Large intestine (tissue), 12 donors: ENCODE measurements at places on chromosomes 4 and X.
A peak's percentile ranks its signal among the peaks of the same experiment; 100 is the strongest.

GRCh38 chrX:23732704-23733103 is 10.4 kb downstream of the ACOT9 start:
- peaks cover 3% of the 10 kb centered on the region for H3K4me1 ChIP-seq
- H3K27me3 ChIP-seq, result no peaks in the 10 kb centered on the region
- no peak overlapping the region for H3K4me3 ChIP-seq
- no peak overlapping the region for H3K27ac ChIP-seq

GRCh38 chrX:150258463-150259430 is 104.4 kb upstream of the MAMLD1 start:
- H3K4me3 ChIP-seq, result no peak overlapping the region
- no peaks in the 10 kb centered on the region for H3K27me3 ChIP-seq
- no peaks in the 10 kb centered on the region for H3K4me1 ChIP-seq
- H3K27ac ChIP-seq, result no peak overlapping the region
- H3K36me3 ChIP-seq, result no peaks in the 10 kb centered on the region

GRCh38 chr4:169311643-169312365 is 41.0 kb upstream of the SH3RF1 start:
- H3K4me3 ChIP-seq, result no peak overlapping the region
- DNase-seq, result peak; percentile 57
- peaks cover 23% of the 10 kb centered on the region for H3K4me1 ChIP-seq
- H3K27me3 ChIP-seq, result no peaks in the 10 kb centered on the region
- no peak overlapping the region for H3K27ac ChIP-seq

DNA sequence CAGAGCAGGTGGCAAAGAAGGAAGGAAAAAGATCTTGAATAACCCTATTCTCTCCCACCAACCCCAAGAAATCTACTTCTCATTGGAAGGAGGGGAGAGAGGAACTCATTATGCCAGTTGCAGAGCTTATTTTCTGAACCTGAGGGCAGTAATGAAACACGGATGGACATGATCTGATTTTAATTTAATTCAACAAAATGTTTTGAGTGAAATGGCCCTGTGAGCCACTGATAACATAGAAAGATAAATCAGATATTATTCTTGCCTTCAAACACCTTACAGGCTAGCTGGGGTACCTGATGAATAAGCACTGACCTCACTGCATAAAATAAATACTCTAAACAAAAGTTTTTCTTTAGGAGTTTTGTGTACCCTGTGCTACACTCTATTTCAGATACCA is 30.3 kb downstream of the DAPP1 start:
- H3K27me3 ChIP-seq, result no peaks in the 10 kb centered on the region
- H3K36me3 ChIP-seq, result no peaks in the 10 kb centered on the region
- H3K4me1 ChIP-seq, result peaks cover 4% of the 10 kb centered on the region
- no peak for DNase-seq

GRCh38 chr4:115866364-115866896 is 753.0 kb upstream of the NDST4 start:
- H3K36me3 ChIP-seq, result no peaks in the 10 kb centered on the region
- H3K27me3 ChIP-seq, result no peaks in the 10 kb centered on the region
- no peak for DNase-seq
- no peak overlapping the region for H3K4me3 ChIP-seq
- H3K27ac ChIP-seq, result no peak overlapping the region
- no peaks in the 10 kb centered on the region for H3K4me1 ChIP-seq

DNA sequence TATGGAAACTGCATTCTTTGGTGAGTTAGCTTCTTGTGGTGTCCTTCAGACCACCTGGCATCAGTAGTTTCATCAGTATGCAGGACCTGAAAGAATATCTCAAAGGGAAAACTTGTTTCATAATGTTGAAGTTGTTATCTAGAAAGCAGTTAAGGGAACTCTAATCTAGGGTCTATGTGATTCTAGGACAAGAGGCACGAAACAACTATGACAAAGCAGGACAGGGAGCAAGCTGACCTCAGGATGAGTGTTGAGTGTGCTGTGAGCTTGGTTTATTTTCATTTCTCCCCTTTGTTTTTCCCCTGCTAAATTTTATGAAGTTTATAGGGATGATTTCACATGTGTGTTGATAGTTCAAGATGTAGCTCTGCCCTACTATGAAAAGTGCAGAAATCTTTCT is 65.7 kb downstream of the MXRA5 start:
- no peaks in the 10 kb centered on the region for H3K36me3 ChIP-seq
- H3K27me3 ChIP-seq, result no peaks in the 10 kb centered on the region
- no peak overlapping the region for H3K4me3 ChIP-seq
- DNase-seq, result no peak
- H3K27ac ChIP-seq, result no peak overlapping the region

DNA sequence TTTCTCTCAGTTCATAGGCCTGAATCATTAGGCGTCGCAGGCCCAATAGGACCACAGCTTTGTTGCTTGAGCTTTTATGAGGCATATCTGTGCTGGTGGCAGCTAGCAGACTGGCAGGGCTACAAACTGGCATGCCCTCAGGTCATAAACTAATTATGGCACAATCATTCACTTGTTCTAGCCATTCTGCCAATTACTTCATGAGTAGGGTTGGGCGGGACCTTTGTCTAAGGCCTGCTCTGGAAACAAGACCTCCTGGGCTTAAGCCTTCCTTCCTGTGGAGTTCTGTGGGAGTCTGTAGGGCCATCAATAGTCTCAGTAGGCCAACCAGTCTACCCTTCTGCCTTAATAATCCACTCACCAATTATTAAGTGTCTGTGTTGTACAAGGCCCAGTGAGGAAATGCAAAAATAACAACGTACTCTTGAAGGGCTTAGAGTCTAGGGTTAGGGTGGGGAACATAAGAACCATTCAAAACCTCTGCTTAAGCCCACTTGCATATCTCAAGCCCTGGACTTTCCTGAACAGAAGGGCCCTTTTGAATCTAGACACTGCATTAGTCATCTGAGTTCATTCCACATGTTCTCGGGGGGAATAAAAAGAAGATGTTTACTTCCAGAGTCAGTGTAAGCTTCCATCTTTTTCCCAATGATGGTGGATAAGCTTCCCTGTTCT is 44.5 kb downstream of the SHROOM4 start:
- DNase-seq, result no peak
- H3K4me3 ChIP-seq, result no peak overlapping the region
- no peaks in the 10 kb centered on the region for H3K27me3 ChIP-seq
- H3K27ac ChIP-seq, result peak overlapping the region; percentile 51
- H3K36me3 ChIP-seq, result no peaks in the 10 kb centered on the region

- H3K4me1 ChIP-seq, result no peaks in the 10 kb centered on the region
- no peak overlapping the region for H3K27ac ChIP-seq
- no peaks in the 10 kb centered on the region for H3K36me3 ChIP-seq
- no peaks in the 10 kb centered on the region for H3K27me3 ChIP-seq
- no peak for DNase-seq
- H3K4me3 ChIP-seq, result no peak overlapping the region
Measured at GRCh38 chr4:132395561-132395960, 753.5 kb upstream of the PCDH10 start.

DNA sequence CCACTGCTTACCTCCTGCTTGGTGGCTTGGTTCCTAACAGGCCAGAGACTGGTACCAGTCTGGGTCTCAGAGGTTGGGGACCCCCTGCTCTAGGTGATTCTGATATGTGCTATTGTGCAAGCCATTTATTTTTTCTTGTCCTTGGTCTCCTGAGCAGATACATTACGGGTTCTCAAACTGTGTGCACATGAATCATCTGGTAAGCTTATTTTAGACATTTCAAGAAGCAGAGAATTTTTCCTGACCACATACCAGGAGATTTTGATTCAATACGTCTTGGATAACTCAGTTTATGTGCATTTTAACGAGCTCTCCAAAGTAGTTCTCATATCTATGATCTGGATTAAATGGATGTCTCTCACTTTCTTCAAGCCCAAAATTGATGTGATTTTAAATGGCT is 77.2 kb downstream of the FHIP1A start:
- H3K4me3 ChIP-seq, result no peak overlapping the region
- no peak overlapping the region for H3K27ac ChIP-seq
- no peaks in the 10 kb centered on the region for H3K27me3 ChIP-seq
- no peak for DNase-seq
- H3K36me3 ChIP-seq, result peaks cover 5% of the 10 kb centered on the region

DNA sequence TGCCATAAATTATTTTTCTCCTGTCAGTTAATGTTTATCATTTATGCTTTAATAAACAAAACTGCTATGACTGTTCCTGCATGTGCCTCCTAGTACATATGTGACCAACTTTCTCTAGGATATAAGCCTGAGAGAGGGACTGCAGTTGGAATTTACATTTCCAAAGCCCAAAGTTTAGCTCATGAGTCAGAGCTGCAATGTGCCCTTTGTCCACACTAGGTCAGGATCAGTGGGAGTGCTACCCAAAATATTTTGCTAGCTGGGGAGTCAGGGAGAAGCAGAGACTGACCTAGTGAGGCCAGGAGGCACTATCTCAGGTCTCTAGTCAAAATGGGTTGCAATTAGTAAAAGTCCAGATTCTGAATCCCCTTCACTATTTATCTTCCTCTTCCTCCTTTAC is 92.7 kb downstream of the AR start:
- no peaks in the 10 kb centered on the region for H3K4me1 ChIP-seq
- no peaks in the 10 kb centered on the region for H3K36me3 ChIP-seq
- H3K27me3 ChIP-seq, result no peaks in the 10 kb centered on the region
- H3K27ac ChIP-seq, result no peak overlapping the region
- DNase-seq, result no peak

- DNase-seq, result no peak
- no peaks in the 10 kb centered on the region for H3K36me3 ChIP-seq
- no peaks in the 10 kb centered on the region for H3K27me3 ChIP-seq
- peaks cover 3% of the 10 kb centered on the region for H3K4me1 ChIP-seq
- H3K4me3 ChIP-seq, result no peak overlapping the region
Measured at GRCh38 chrX:154730253-154730891, 20.5 kb downstream of the GAB3 start.

GRCh38 chrX:13142891-13143290 is 98.5 kb upstream of the FAM9C start:
- peaks cover 3% of the 10 kb centered on the region for H3K4me1 ChIP-seq
- H3K27ac ChIP-seq, result peak overlapping the region; percentile 79
- peak; percentile 85 for DNase-seq
- H3K36me3 ChIP-seq, result no peaks in the 10 kb centered on the region
- H3K4me3 ChIP-seq, result no peak overlapping the region

DNA sequence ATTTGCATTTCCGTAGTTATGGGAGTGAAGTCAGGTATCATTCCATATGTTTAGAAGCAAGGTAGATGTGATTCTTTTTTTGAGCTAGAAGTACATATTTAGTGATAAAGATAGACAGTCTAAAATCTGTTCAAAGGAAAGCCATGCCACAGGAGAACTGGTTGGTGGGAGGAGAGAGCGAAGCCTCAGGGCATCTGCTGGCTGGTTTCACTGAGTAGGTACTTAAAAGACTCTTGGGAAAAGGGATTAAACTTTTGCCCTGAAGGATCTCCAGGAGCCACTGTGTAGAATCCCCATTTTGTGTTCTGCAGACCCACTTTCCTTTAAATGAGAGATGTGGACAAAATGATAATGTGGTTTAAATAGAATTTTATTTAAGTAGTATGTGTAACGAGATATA is 89.6 kb downstream of the SHROOM2 start:
- H3K27ac ChIP-seq, result no peak overlapping the region
- no peak overlapping the region for H3K4me3 ChIP-seq
- no peaks in the 10 kb centered on the region for H3K27me3 ChIP-seq
- peaks cover 2% of the 10 kb centered on the region for H3K36me3 ChIP-seq

DNA sequence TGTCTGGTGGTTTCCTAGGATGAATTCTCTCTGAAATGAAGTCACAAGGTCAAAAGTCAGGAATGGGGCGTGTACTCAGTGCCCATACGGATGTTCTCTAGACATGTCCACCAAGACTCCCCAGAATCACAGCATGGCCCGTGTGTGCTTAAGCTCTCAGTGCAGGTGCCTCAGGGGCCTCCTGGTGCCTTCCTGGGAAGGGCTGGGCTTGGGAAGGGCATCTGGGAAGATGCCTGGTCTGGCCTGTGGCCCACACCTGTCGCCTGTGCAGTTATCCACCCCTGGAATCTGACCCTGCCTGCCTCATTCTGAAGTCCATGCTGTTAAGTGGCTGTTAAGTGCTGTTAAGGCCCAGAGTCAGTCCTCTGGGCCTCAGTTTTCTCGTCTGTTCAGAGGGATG is 31.2 kb downstream of the SORCS2 start:
- H3K27ac ChIP-seq, result no peak overlapping the region
- H3K27me3 ChIP-seq, result no peaks in the 10 kb centered on the region
- no peak for DNase-seq
- no peaks in the 10 kb centered on the region for H3K4me1 ChIP-seq
- H3K4me3 ChIP-seq, result no peak overlapping the region
- H3K36me3 ChIP-seq, result no peaks in the 10 kb centered on the region

GRCh38 chr4:87707279-87707918 is 57.3 kb downstream of the DMP1 start:
- no peaks in the 10 kb centered on the region for H3K4me1 ChIP-seq
- H3K27ac ChIP-seq, result no peak overlapping the region
- no peak overlapping the region for H3K4me3 ChIP-seq
- H3K36me3 ChIP-seq, result no peaks in the 10 kb centered on the region
- no peaks in the 10 kb centered on the region for H3K27me3 ChIP-seq
- no peak for DNase-seq

DNA sequence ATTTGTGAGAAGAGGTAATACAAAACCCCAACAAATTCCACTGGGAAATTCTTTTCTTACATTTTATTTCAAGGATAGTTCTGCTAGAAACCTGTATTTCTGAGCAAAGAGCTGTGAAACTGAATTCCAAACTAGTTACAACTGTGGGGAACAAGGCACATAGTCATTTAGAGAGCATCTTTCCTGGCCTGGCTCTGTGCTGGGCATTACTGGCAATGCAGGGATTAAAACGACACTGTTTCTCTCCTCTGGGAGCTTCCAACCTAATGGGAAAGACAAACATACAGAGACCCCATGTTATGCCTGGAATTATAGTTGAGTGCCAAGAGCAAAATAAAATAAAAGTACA is 36.5 kb downstream of the SUPT20HL1 start:
- H3K27ac ChIP-seq, result no peak overlapping the region
- H3K36me3 ChIP-seq, result no peaks in the 10 kb centered on the region
- no peak for DNase-seq
- no peaks in the 10 kb centered on the region for H3K27me3 ChIP-seq
- H3K4me1 ChIP-seq, result no peaks in the 10 kb centered on the region
- no peak overlapping the region for H3K4me3 ChIP-seq

DNA sequence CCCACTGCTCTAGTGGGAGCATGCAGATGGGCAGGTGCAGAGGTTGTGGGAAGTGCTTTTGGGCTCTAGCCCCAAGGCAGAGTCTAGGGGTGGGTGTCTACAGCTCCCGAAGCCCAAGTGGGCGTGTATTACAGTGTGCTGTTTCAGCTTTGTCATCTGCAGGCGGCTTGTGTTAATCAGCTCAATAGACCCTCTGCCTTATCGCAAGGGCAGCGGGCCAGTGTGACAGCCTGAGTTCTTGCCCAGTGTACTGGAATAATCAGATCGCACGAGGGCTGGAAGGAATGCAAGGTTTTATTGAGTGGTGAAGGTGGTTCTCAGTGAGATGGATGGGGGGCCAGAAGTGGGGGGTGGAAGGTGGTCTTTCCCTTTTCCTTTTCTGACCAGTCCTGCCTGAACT is 529.4 kb upstream of the AMOT start:
- H3K27ac ChIP-seq, result no peak overlapping the region
- H3K4me3 ChIP-seq, result no peak overlapping the region
- H3K36me3 ChIP-seq, result no peaks in the 10 kb centered on the region
- no peaks in the 10 kb centered on the region for H3K4me1 ChIP-seq
